ENCODE measurements at places on chromosomes 2 and 18.

DNA sequence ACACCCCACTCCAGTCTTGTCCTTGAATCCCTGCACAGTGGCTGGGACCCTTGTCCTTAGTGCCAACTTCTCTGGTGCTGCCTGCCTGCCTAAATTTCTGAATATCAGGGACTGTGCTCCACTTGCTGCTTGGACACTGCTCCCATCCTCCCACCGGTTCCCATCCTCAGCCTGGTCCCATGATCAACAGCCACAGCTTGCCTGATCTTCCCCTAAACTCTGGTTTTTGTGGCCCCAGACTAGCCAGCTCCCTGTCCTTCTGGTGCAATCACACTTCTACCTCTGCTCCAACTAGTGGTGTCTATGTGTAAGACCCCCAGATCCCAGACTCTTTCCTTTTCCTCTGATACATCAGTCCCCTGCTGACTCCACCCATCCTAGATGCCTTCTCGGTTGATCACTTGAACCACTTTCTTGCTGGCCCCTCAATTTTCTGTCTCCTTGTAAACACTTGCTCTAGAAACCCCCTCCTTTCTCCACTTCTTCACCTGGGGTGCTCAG lies 37.2 kb upstream of the POLE4 start:
- DNase-seq, result no peak

DNA sequence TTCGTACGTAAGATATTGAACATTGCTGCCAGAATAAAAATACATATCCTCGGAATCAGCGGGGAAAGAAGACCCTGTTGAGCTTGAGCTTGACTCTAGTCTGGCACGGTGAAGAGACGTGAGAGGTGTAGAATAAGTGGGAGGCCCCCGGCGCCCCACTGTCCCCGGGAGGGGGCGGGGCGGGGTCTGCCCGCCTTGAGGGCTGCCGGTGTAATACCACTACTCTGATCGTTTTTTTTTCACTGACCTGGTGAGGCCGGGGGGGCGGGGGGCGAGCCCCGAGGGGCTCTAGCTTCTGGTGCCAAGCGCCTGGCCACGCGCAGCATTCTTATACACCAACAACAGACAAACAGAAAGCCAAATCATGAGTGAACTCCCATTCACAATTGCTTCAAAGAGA lies 324.0 kb upstream of the REG3G start:
- DNase-seq, result no peak

- no peak for DNase-seq
These were observed 538.7 kb downstream of the TRIB2 start for GRCh38 chr2:13255485-13255884.

GRCh38 chr2:36329746-36330472 lies 25.7 kb upstream of the CRIM1 start:
- DNase-seq, result no peak

DNA sequence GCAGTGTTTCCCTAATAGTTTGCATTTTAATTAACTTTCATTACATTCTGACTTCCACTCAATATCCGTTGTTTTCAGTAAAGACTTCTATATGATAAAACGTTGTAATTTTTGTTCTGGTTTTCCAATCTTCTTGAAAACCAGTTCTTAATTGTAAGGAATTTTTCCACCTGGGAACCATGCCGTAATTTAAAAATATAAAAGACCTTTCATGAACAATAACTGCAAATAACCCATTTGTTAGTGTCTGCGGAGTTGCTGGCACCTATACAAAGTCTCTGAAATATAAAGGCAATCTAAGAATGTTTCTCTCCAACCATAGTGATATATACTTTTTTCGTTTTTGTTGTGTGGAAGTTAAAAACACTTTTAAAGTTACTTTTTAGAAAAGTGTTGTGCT lies 7.7 kb upstream of the SATB2 start:
- no peak for DNase-seq

Data from activated CD8-positive, alpha-beta memory T cell treated with anti-CD3 and anti-CD28 coated beads for 1 hour (primary cell).